NCI-H2029 treated with DMSO at 0.1 percent for 48 hours (cell line): ENCODE measurements at places on chromosomes 3 and 15.
A peak's percentile ranks its signal among the peaks of the same experiment; 100 is the strongest.

DNA sequence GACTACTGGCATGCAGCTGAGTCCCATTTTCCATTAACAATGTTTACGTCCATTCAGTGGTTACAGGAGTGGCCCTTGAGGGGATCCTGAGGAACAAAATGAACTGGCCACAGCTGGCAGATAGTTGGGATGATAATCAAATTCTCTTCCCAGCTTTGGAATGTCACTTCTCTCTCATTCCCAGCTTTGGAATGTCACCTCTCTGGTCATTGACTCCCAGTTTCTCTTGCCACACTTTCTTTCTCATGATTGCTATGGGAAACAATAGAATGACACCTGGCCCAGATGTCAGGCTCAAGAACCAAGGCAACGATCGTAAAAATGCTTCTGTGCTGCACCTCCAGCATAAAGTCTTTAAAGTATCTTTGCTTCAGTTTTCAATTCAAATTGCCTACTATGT lies 34.0 kb downstream of the ATP13A4 start:
- no peak for DNase-seq

DNA sequence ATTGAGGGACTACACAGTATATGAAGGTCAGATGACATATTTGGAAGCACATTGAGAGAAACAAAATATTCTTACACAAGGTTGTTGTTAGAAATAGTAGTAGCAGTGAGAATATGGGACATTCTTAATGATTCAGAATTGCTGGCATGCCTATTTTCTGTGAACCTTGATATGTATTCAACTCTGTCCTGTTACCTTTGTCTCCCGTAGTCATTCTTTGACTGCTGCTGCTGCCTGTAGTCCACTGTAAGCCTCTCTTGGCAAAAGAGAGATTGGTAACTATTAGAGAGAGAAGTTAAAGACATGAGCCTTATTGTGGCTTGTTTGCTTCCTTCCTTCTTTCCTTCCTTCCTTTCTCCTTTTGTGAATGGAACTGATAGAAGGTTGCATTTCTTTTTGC lies 64.5 kb downstream of the TCF12 start:
- DNase-seq: no peak

DNA sequence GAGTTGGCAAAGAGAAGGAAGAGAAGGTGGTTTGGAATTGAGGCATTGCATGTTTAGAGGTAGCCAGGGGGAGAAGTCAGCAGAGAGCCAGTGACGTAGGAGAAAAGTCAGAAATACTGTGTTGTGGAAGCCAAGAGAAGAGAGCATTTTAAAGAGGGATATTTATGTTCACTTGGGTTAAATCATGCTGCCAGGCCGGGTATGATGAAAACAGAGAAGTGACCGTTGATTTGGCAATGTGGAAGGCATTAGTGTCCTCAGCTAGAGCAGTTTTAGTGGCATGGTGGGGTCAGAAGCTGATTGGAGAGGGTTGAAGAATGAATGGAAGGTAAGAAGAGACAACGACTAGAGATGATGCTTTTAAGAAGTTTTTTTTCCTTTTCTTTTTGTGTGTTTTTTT lies 24.5 kb downstream of the RASA2 start:
- DNase-seq: no peak

DNA sequence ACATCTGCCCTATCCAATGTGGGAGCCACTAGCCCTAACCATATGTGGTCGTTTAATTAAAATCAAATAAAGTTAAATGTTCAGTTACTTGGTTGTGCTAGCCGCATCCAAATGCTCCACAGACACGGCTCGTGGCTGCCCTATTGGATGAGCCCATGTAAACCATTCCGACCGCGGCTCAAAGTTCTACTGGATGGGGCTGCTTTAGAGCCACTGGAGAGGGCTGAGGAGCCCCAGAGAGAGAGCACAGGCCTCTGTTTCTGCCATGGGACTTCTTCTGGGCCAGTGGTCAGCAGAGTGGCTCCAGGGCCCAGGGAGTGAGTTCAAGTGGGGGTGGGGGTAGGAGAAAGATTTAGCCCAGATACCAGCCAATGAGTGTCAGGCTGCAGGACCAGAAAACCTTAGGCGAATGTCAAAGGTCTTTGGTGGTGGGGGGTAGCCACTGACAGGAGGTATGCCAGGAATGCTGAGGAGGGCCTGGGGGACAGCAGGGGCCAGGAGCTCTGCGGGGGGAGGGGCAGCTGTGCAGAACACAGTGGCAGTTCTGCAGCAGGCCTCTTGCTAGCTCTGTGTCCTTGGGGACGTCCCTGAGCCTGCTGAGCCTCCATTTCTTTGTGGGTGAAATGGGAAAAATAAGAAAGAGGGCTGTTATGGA lies 30.1 kb downstream of the SPSB4 start:
- no peak for DNase-seq

DNA sequence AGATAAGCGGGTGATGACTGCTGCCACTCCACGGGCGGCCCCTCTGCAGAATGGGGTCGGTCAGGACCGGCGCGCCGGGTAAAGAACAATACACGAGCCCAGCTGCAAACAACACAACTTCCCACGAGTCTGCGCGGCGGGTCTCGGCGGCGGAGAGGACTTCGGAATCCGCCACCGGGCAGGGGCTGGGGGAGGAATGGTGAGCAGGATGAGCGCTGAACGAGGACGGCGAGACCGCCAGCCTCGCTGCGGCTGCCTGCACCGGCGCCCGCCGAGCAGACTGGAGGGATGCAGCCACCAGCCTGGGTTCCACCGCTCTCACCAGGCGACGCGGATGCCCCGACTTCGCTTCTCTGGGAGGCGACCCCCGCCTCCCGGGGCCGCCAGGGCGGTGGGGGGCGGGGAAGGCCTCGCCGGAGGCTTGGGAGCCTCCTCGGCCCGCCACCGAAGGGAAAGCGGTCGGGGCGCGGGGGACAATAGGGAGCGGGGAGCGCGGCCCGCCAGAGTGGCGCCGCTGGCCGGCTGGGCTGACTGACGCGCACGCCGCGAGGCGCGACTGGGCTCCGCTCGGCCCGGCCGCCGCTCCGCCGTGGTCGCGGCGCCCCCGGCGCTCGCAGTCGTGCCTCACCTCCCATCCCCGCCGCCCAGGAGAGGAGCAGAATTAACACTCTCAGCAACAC lies 515 bp downstream of the ADAM10 start:
- DNase-seq: no peak

- peak; percentile 96 for DNase-seq
Observed at GRCh38 chr3:176920766-176921160, 276.5 kb downstream of the TBL1XR1 start.

DNA sequence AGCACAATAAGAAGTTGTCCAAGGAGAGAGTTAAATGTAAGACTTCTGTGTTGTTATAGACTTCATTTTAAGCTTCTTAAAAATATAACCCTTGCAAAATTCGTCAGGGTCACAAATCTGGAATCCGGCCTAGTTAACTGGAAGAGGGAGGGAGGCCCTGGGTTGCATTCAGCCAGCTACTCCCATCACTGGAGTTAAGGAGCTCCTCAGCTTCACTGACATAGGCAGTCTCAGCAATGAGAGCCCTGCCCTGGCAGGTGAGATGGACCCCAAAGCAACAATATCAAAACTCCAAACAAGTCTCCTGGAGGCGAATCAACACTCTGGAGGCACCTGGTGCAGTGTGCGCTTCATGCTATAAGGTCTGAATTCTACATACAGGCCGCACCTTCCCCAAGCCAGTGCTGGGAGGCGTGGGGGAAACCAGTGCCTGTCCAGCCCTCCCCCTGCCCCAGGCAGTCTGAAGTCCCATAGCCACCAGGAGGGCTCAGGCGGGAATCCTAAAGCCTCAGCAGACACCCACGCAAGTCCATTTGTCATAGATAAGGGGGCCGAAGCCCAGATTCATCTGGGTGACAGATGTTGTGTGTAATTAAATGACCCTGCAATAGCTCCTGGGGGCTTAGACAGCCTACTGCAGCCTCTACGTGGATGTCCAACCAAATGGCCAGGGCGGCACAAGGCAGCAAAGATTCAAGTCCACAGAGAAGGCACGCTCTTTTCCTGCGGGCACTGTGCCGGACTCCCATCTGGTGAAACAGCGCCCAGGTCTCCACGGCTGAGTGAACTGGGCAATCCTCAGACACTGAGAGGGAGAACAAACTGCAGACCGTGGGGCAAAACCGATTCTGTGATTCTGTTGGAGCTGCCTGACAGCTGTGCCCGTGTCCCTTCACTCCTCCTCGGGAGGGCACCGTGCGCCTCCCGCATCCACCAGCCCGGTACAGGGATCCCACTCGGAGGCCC lies 64.9 kb downstream of the ATP10A start:
- no peak for DNase-seq

DNA sequence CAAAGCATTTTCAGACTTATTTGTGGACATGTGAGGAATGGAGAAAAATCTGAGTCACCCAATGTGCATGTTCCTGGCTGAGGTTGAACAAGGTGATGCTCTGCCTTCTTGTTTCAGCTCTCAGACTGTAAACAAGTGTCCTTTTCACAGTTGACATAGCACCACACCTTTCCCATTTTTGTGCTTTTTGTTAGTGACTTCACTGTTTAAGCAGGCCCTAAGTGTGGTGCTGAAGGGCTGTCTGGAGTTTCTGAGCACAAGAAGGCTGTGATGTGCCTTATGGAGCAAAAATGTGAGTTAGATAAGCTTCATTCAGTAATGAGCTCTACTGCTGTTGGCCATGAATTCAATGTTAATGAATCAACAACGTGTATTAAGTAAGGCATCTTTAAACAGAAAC lies 20.4 kb downstream of the ABI3BP start:
- DNase-seq: no peak

GRCh38 chr3:126927846-126928245 lies 55.1 kb upstream of the PLXNA1 start:
- no peak for DNase-seq

- no peak for DNase-seq
Observed at GRCh38 chr15:45641374-45641781, 6.5 kb downstream of the SQOR start.

GRCh38 chr15:91422797-91423196 lies 322.7 kb downstream of the SV2B start:
- no peak for DNase-seq

DNA sequence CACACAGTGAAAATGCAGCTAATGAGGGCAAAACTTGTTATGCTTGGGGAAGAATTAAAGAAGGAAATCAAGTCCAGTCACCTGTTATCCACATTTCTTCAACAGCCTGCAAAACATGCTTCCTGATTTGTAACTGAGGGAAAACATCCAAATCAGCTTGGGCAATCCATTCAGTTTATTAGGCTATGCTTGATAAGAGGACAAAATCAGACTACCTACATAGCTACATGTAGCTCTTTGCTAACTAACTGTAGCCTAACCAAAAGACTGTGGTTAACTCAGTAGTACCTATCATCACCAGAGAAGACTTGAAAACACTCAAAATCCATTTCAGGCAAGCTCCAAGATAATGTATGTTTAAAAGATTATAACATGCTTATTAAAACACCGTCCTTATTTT lies 436.4 kb downstream of the SHQ1 start:
- no peak for DNase-seq

GRCh38 chr3:170730071-170730812 lies 139.8 kb downstream of the RPL22L1 start:
- DNase-seq: no peak

DNA sequence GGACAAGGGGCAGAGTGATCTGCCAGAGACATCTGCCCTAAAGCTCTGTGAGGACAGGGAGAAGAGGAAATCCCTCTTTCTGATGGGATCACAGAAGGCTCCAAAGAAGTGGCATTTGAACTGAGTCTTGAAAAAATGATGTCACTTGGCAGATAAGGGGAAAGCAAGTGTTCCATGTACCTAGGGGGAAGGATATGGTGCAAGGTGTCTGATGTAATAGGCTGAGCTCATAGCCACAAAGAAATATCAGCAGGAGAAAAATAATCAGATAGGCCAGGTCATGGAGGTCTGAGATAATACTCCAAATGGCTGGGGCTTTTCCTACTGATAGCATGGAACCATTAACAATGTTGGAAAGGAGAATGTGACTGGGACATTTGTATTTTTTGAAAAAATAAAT lies 468.4 kb upstream of the MDFIC2 start:
- no peak for DNase-seq

DNA sequence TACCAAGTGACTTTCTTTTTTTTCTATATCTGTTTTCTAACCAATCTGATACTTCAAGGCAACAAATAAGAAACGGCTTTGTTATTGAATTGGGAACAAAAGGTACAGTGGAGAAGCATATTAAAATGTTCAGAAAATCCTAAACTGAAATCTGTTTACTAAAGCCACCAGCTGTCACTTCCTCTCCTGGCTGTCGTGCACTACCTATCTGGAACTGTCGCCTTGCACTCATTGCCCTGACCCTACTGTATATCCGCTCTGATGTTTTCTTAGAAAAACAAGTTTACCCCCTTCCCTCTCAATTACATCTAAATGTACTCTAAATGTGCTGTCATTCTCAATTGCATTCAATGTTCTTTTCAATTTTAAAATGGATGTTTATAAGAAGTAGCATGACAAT lies 439.8 kb upstream of the ARRDC4 start:
- no peak for DNase-seq

DNA sequence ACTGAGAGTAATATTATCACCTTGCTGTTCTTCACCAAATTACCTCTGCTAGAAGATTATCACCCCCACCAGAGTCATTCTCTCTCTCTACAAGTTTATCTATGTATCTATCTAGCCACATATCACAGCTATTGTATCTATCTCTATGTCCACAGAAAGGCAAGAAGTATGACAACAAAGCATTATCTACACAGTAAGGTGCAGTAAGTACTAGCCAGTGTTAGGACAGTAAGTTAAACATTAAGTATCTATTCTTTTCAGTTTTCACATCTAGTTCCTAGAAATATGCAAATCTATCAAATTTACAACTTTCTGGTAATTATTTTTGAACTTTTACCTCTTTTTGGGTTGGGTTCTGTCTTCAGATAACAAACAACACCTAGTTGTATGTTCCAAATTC lies 26.5 kb upstream of the XXYLT1 start:
- no peak for DNase-seq

DNA sequence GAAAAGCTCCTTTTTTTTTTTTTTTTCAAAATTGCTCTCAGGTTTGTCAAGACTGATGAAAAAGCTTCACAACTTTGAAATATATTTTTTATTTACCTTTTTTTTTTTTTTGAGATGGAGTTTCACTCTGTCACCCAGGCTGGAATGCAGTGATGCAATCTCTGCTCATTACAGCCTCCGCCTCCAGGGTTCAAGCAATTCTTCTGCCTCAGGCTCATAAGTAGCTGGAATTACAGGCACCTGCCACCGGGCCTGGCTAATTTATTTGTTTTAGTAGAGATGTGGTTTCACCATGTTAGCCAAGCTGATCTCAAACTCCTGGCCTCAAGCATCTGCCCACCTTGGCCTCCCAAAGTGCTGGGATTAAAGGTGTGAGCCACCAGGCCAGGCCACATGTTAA lies 1515.0 kb downstream of the OTOL1 start:
- DNase-seq: no peak

DNA sequence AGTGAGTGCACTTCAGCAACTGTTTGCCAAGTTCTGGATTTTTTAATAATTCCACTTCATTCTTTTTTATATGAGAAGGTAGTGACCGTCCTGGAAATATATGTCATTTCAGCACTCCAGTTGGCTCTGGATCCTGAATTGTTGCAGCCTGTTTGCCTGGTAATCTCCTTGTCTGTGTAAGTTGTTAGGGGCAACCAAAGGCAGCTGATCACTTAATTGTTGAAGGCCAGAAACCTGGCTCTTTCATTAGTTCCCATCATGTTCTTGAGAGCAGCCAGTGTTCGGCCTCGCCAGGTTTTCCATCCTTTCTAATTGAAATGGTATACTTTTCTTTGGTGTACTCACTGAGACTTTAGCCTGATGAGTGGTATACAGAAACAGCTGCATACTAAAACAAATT lies 168.6 kb downstream of the SOX2 start:
- peak; percentile 77 for DNase-seq

- DNase-seq: no peak
Observed at GRCh38 chr3:5296362-5296761, 108.9 kb downstream of the EDEM1 start.

GRCh38 chr3:7707187-7707586 lies 794.4 kb upstream of the LMCD1 start:
- no peak for DNase-seq
